ENCODE measurements at places on chromosomes 16 and 17.

- no peak for DNase-seq
Measured at GRCh38 chr17:72467841-72468653, 347.2 kb downstream of the SOX9 start.

DNA sequence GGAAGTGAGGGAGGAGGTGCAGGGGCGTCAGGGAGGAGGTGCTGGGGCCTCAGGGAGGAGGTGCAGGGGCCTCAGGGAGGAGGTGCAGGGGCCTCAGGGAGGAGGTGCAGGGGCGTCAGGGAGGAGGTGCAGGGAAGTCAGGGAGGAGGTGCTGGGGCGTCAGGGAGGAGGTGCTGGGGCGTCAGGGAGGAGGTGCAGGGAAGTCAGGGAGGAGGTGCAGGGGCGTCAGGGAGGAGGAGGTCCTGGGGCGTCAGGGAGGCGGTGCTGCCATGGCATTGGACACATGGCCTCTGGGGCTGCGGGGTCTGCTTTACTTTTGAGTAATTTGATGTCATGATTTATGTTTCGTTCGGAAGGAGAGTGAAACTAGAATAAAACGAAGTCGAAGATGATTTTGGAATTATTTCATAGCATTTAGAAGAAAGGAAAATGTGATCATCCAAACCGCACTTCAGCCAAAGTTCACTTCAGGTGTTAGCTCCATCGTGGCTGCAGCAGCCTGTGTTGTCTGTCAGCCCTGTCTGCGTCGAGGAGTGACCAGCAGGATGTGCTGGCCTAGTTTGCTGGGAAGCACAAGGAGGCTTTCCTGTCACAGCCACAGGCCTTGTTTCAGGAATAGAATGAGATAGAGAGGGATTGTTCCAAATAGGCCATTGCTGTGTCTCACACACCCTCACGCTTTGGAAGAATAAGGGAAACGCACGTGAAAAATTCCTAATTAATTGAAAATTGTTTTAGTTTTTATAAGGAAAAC is 42.8 kb downstream of the RAB11FIP3 start:
- DNase-seq, result no peak

- peak; percentile 91 for DNase-seq
Measured at GRCh38 chr17:81393684-81394376, 1.4 kb upstream of the BAHCC1 start.

- peak; percentile 55 for DNase-seq
Measured at GRCh38 chr16:84950906-84951305, 60.4 kb downstream of the ZDHHC7 start.

- peak; percentile 71 for DNase-seq
Measured at GRCh38 chr16:87461466-87461991, 31.3 kb downstream of the ZCCHC14 start.

DNA sequence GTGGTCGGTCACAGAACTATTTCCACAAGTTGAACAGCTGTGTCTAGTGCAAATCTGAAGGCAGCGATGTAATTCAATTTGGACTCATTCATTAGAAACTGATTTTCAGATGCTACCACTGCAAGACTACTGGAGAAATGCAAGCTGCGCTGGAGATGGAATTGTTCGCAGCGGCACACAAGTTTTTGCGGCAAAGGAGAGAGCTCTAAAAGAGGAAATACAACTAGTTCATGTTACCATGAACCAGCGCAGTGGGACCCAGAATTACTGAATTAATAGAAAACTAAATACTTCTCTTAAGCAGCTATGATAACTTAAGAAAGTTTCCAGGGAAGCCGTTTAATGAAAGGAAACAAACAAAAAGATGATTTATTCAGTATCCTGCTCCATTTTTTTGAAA is 1.9 kb downstream of the CREBBP start:
- DNase-seq, result peak; percentile 58

DNA sequence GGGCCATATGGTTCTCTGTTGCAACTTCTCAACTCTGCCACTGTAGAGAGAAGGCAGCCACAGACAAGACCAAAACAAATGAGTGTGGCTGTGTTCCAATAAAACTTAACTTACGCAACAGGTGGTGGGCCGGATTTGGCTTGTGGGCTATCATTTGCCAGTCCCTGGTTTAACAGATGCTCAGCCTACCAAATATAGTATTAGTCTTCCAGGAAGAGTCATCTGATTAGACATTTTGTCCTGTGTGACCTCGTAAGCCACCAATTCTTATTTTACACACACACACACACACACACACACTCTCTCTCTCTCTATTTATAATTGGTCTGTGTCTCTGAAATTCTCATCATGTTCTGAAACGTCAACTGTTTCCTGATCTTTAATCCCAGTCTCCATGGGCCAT is 245.9 kb downstream of the XYLT1 start:
- peak; percentile 11 for DNase-seq

DNA sequence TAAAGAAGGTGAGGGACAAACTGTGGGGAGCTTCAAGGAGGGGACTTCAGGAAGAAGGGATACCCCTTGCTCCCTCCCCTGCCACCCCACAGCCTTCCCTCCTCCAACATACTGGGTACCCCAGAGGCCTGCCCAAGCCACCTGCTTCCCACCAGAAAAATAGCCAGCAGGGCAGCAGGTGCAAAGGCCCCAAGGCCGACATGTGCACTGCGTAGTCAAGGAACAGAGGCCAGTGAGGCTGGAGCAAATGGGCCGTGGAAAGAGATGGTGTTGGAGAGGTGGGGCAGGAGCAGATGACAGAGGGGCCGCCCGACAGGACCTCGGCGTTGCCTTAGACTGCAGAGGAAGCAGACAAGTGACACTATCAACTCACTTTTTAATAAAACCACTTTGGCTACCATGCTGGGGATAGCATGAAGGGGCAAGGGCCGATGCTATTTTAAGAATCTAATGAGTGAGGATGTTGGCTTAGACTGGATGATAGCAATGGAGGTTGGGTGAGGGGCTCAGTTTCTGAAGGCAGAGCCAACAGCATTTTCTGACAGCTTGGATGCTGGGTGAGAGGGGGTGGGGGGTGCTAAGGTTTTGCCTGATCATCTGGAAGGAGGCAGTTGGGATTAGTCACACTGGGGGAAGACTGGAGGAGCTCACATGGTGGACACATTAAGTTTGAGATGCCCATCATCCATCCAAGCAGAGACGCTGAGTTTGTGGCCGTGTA is 72.8 kb upstream of the TOB1 start:
- no peak for DNase-seq

- no peak for DNase-seq
Measured at GRCh38 chr16:72833969-72834368, 214.0 kb downstream of the ZFHX3 start.

GRCh38 chr16:69831212-69832123 is 69.3 kb downstream of the WWP2 start:
- DNase-seq, result no peak

DNA sequence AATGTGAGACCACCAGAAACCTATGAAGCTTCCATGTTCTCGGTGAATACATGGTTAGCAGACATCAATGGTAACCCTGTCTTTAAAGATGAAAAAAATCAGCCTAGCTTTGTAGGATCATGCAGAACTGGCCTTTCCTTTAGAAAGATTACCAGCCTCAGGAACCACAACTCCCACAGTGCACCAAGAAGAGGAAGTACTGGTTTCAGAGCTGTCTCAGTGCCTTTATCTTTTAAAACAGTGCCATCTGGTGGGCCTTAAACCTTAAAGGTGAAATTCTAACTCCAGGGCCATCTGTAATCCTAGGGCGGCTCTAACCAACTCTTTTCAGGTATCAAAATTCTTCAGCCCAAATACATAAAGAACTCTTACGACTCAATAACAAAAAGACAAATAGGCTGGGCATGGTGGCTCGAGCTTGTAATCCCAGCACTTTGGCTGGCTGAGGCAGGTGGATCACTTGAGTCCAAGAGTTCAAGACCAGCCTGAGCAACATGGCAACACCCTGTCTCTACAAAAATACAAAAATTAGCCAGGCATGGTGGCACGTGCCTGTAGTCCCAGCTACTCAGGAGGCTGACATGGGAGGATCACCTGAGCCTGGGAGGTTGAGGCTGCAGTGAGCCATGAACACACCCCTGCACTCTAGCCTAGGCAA is 5.4 kb downstream of the ATPAF2 start:
- DNase-seq, result peak; percentile 89

DNA sequence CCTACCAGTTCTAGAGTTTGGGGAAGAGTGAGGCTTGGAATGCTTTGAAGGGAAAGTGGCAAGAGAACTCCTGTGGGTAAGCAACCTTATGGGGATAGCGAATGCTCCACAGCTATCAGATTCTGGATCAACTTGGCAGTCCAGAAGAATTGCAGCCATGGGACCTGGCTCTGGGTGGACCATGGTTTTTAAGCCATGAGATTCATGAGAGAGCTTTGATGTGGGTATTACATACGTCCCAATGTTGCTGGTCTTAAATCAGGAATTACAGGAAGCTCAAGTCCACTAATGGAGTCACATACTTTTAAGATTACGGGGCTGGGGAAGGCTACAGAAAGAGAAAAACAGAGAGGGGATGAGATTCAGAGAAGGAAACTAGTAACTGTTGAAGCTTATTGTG is 142.5 kb upstream of the ELAC2 start:
- no peak for DNase-seq

DNA sequence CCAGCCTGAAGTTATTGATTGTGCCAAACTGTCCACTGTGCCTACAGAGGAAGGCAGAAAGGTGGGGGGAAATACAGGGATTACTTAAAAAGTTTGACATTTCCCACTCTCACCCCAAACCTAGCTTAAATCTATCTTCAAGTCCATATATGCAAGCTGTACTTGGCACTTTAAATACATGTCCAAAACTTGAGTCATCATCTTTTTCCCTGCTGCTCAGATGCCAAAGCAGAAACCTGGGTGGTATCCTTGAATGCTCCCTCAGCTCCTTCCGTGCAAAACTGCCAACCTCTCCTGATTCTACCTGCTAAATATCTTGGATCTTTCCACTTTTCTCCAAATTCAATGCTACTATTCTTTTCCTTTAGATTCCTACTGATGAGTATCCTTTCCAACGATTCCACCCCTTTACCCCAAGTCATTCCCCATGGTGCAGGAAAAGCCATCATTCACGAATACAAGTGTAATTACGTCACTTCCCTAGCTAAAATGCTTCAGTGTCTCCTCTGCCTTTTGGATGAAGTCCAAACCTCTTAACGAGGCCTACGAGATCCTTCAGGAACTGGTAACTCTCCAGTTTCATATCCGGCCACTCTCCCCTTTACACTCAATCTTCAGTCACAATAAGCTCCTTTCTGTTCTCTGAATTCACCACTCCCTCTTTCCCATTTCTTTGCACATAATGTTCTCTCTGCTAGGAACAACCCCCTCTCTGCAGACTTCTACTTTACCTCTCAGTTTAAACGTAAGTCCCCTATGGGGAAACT is 9.3 kb downstream of the BECN1 start:
- no peak for DNase-seq

GRCh38 chr17:179781-180380 is 1.6 kb downstream of the DOC2B start:
- no peak for DNase-seq

DNA sequence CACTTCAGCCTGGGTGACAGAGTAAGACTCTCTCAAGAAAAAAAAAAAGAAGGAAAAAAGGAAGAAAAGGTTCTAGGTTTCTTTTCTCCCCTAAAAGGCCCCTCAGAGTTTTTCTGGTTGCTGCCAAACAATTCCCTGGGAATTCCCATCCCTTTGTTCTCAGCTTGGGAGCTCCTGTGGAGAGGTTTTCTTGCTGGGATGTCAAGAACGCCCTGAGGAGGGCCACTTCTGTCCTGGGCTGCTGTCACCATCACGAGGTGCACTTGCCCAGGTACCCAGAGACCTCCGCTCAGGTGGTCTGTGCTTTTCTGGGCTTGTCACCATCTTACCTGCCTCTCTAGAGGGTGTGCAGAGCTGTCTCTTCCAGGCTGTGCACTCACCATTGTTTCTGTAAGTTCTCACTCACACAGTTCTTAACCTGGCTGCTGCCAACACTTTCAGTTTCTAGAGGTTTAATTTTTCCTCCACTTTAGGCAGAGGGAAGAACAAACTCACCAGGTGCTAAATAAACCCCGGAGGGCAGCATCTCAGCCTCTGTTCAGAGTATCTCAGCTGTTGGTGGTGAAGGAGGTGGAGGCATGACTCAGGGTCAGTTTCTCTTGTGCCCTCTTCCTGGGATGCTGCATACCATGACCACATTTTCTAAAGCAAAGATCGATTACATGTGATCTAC is 2.4 kb upstream of the COX6A2 start:
- DNase-seq, result no peak

DNA sequence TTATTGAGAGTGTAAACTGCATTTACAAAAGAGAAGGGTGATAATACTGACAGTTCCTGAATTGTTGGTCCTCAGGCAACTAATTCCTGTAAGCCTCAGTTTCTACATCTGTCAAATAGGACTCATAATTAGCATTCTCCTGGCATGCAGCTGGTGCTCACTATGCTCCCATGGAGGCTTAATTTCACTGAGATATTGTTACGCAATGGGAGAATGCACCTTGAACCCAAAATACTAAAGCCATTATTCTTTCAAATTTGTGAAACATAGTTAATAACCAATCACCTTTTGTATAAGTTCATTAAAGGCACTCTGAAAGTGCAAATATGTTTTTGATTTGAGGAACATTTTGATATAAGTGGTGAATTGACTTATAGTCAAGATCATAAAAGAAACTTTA is 985.5 kb downstream of the CDH11 start:
- DNase-seq, result no peak

- no peak for DNase-seq
Measured at GRCh38 chr17:79888009-79888540, 48.8 kb upstream of the CBX4 start.

- peak; percentile 7 for DNase-seq
Measured at GRCh38 chr17:54948380-54948779, 20.1 kb downstream of the COX11 start.

- DNase-seq, result peak; percentile 52
Measured at GRCh38 chr16:20866145-20866772, 33.9 kb downstream of the DCUN1D3 start.

- DNase-seq, result no peak
Measured at GRCh38 chr17:27915709-27916108, 22.5 kb upstream of the LYRM9 start.

DNA sequence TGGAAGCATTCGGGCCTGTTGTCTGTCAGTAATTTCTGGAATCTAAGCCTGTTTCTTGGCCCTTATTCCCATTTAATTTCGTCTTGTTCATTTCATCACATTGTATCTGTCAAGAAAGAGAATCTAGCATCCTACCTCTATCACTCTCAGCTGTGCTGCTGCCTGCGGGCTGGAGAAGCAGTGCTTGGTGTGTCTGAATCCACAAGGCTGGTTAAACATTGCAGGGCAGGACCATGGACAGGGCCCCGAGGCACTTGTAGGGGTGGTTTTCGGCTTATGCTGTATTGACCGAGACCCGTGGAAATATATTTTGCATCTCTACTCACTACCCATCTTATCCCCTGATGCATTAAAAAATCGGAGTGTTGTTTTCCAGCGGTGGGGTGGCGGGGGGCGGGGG is 3.1 kb downstream of the RAB11FIP4 start:
- DNase-seq, result peak; percentile 61

GRCh38 chr17:80612997-80613731 is 68.5 kb downstream of the RPTOR start:
- no peak for DNase-seq
